ENCODE measurements at places on chromosomes 3 and 15. TPM values are rescaled to one million over a fixed set of nuclear protein-coding genes. Genes with fewer than 3 reads are reported as not detected.
A peak's percentile ranks its signal among the peaks of the same experiment; 100 is the strongest.

DNA sequence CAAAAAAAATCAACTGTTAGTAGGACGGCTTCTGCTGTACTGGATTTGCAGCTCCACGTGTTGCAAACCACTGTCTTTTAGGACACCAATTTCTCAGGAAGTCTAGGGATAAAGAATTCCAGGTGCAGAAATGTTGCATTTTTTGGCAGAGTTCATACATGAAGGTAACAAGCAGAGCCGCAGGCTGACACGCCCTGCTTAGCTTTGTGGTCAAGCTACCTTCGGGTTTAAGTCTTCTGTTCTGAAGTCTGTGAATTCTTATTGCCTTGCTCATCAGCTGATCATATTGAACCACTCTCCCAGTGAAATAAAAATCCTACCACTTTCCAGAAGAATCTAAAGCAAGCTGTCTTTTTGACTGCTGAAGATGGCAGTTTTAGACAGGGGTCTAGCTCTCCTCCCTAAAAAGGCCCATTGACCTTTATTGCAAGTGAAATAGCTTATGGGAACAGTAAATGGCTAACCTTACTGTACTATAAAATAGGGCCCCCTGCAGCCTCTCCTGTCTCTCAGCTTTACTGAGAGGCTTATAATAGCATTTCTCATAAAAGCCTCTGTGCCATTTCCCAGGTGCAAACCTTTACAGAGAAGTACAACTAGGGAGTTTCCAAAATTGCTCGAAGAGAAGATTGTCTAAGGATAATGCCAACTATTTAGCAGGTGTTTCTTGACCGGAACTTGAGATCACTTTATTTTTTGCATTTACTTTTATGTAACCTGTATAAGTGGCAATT lies 262.2 kb upstream of the IL12A start:
- peak; percentile 47 for DNase-seq
- H3K27me3 ChIP-seq, result no peaks in the 10 kb centered on the region
- H3K4me1 ChIP-seq, result peaks cover 28% of the 10 kb centered on the region
- H3K36me3 ChIP-seq, result no peaks in the 10 kb centered on the region
- H3K4me3 ChIP-seq, result no peak overlapping the region

GRCh38 chr3:52013802-52014598 lies 18.3 kb upstream of the RPL29 start:
- H3K27ac ChIP-seq, result no peak overlapping the region
- H3K4me3 ChIP-seq, result no peak overlapping the region
- no peaks in the 10 kb centered on the region for H3K36me3 ChIP-seq

GRCh38 chr15:89125088-89125826 lies 37.0 kb downstream of the ABHD2 start:
- no peak overlapping the region for H3K4me3 ChIP-seq
- H3K36me3 ChIP-seq, result no peaks in the 10 kb centered on the region
- H3K4me1 ChIP-seq, result peaks cover 5% of the 10 kb centered on the region
- DNase-seq, result no peak
- no peak overlapping the region for H3K27ac ChIP-seq

GRCh38 chr3:127446756-127447155 lies 143.8 kb downstream of the TPRA1 start:
- no peaks in the 10 kb centered on the region for H3K4me1 ChIP-seq
- no peak for DNase-seq
- H3K36me3 ChIP-seq, result no peaks in the 10 kb centered on the region
- no peak overlapping the region for H3K27ac ChIP-seq
- H3K27me3 ChIP-seq, result peaks cover 28% of the 10 kb centered on the region
- no peak overlapping the region for H3K4me3 ChIP-seq

DNA sequence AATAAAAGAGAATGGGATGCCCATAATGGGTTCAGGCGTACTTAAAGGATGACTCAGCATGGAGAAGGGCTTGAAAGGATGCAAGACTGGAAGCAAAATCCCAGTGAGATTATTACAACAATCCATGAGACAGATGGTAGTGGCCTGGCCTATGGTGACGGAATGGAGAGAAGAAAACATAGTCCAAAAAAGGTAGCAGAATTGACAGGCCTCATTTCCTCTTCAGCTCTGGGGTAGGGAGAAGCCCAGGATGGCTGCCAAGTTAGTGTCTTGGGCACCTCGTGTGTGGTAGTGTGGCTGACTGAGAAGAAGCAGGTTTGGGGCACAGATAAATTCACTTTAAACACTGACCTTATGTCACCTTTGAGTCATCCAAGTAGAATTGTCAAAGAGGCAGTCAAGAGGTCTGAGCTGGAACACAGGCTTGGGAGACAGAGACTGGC lies 18.1 kb downstream of the MB21D2 start:
- H3K27ac ChIP-seq, result peak overlapping the region; percentile 79
- H3K4me3 ChIP-seq, result no peak overlapping the region
- H3K36me3 ChIP-seq, result no peaks in the 10 kb centered on the region

DNA sequence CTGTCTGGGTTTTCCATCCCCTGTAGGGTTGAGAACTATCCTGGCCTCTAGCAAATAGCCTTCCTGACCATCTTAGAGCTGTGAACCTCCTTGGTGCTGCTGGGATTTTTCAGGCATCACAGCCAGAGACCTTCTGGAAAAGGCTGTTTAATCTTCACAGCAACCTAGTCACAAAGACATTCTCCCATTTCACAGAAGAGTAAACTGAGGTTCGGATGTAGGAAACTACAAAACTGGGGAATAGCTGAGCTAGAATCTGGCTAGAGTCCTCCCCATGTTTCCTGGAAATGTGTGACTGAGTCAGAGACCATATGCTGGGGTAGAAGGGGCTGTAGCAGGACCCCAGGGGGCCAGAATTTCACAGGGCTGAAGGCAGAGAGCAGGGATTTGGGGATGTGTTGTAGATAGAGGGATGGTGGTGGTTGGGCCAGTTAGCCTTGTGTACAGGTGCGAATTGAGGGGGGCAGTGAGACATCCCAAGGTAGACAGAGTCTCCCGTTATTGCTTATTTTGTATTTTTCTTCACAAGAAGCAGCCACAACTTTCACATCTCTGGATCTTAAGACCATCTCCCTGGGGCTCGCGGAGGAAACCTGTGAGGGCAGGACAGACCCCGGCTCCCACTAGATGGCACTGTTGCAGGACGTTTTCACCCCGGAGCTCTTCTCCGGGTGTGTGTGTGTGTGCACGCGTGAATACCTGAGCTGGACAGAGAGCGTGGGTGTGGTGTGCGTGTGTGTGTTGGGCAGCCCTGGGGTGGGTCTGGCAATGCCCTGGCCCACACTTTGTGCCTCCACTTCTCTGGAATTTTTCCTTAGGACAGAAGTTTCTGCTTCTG lies 66.9 kb upstream of the PRR23C start:
- no peak overlapping the region for H3K27ac ChIP-seq
- DNase-seq, result peak; percentile 76
- peaks cover 4% of the 10 kb centered on the region for H3K4me1 ChIP-seq

DNA sequence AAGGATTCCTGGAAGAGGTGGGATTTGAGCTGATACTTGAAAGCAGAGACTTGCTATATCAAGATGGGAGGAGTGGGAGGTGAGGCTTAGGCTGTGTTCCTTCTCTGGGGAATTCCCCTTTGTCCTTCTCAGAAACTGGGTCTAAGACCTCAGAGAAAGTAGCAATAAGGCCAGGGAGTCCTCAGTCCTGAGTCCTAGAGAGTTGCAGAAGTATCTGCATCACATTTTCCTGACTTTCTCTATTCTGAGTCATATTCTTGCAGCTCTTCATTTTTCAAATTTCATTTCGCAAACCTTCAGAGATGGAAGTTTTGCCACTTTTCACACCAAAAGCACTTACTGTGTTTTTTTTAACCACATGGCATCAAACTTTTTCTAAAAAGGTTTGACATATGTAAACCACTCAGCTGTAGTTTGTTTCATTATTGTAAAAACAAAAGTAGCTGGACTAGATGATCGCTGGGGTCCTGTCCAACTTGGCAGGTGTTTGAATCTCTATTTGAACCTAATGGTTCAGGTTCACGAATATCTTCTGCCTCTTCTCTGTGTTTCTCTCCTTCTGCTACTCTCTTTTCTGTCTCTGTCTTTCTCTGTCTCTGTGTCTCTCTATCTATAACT lies 21.3 kb downstream of the COLQ start:
- no peak overlapping the region for H3K4me3 ChIP-seq
- H3K36me3 ChIP-seq, result no peaks in the 10 kb centered on the region
- H3K27ac ChIP-seq, result peak overlapping the region; percentile 31
- H3K4me1 ChIP-seq, result peaks cover 15% of the 10 kb centered on the region
- no peaks in the 10 kb centered on the region for H3K27me3 ChIP-seq
- DNase-seq, result peak; percentile 70

GRCh38 chr3:169430707-169431404 lies 232.7 kb downstream of the MECOM start:
- no peak overlapping the region for H3K4me3 ChIP-seq
- H3K36me3 ChIP-seq, result no peaks in the 10 kb centered on the region
- no peak for DNase-seq

- no peak overlapping the region for H3K4me3 ChIP-seq
- H3K4me1 ChIP-seq, result no peaks in the 10 kb centered on the region
Measured at GRCh38 chr3:56494679-56495322, 26.5 kb upstream of the ERC2 start.

GHSR gene
- total RNA-seq, result not detected

GRCh38 chr15:99486371-99487336 lies 79.1 kb upstream of the MEF2A start:
- peak overlapping the region; percentile 55 for H3K27ac ChIP-seq
- H3K36me3 ChIP-seq, result no peaks in the 10 kb centered on the region
- peaks cover 13% of the 10 kb centered on the region for H3K4me1 ChIP-seq
- peak overlapping the region; percentile 61 for H3K4me3 ChIP-seq

- peak overlapping the region; percentile 97 for H3K27ac ChIP-seq
- H3K27me3 ChIP-seq, result no peaks in the 10 kb centered on the region
- H3K36me3 ChIP-seq, result no peaks in the 10 kb centered on the region
Measured at GRCh38 chr15:32843219-32843815, 125.5 kb downstream of the GREM1 start.

DNA sequence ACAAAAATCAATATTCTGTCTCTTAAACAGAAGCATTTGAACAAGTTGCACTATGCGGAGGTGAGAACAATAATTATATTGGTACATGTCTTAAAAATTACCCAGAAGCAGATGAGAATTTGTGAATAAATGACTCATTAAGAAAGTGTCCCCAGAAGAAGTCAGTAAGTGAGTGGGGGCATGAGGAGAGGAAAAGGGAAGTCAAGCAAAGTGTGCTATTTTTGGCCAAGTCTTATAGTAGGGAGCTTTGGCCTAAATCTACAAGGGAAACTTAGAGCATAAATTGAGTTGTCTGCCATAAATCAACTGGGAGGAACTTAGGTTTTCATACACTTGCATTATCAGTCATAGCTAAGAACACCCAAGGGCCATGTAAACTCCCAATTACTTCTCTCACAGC lies 86.9 kb upstream of the SATB1 start:
- no peaks in the 10 kb centered on the region for H3K27me3 ChIP-seq
- H3K4me1 ChIP-seq, result no peaks in the 10 kb centered on the region
- H3K4me3 ChIP-seq, result no peak overlapping the region
- no peak overlapping the region for H3K27ac ChIP-seq
- no peak for DNase-seq

GRCh38 chr3:47007482-47008233 lies 28.2 kb downstream of the NBEAL2 start:
- H3K4me1 ChIP-seq, result no peaks in the 10 kb centered on the region
- no peaks in the 10 kb centered on the region for H3K36me3 ChIP-seq
- H3K4me3 ChIP-seq, result no peak overlapping the region

- peaks cover 5% of the 10 kb centered on the region for H3K27me3 ChIP-seq
- H3K27ac ChIP-seq, result no peak overlapping the region
Measured at GRCh38 chr3:196636369-196637349, 2.8 kb upstream of the NRROS start.

DUOX1 gene
- total RNA-seq, result 0.32 TPM

DNA sequence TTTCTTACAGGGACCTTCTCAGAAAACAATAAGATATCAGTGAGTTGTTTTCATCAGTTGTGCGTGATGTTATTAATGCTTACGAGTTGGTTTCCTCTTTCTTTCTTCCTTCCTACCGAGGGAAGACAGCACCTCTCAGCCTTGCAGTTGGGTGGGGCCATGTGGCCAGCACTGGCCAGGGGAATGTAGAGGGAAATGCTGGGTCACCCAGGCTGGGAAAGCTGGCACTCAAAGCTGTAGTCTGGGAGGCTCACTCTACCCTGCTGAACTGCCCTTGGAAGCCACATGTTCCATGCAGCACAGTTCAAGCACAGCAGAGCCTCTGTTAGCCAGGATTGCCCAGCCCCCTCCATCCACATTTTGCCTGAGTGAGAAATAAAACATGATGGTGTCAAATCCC lies 10.1 kb upstream of the CHCHD6 start:
- H3K36me3 ChIP-seq, result no peaks in the 10 kb centered on the region
- H3K27ac ChIP-seq, result no peak overlapping the region
- H3K4me3 ChIP-seq, result no peak overlapping the region

DNA sequence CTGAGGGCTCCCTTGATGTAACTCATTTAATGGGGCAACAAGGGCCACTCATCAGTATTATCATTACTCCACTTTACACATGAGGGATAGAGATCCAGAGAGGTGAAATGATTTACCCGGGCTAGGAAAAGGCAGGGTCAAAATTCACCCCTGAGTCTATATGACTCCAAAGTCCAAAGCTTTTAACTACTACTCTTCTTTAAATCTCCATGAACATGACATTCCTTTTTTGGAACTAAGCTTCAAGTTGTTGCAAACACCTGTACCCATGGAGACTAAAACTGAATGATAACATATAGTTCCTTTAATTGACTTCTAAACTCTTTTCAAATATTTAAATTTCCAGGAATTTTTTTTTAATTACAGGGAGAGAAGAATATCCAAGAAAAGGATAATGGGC lies 292.9 kb upstream of the GADL1 start:
- no peak overlapping the region for H3K4me3 ChIP-seq
- no peak for DNase-seq
- no peaks in the 10 kb centered on the region for H3K27me3 ChIP-seq
- H3K27ac ChIP-seq, result no peak overlapping the region
- H3K4me1 ChIP-seq, result no peaks in the 10 kb centered on the region

- no peak for DNase-seq
- H3K27ac ChIP-seq, result no peak overlapping the region
- H3K4me1 ChIP-seq, result no peaks in the 10 kb centered on the region
- H3K27me3 ChIP-seq, result peaks cover 20% of the 10 kb centered on the region
- H3K4me3 ChIP-seq, result no peak overlapping the region
Measured at GRCh38 chr3:45283471-45283870, 57.4 kb upstream of the TMEM158 start.

GRCh38 chr3:147428754-147429153 lies 19.6 kb downstream of the ZIC1 start:
- no peak for DNase-seq
- H3K27ac ChIP-seq, result no peak overlapping the region
- peaks cover 8% of the 10 kb centered on the region for H3K4me1 ChIP-seq
- no peaks in the 10 kb centered on the region for H3K27me3 ChIP-seq

GRCh38 chr3:48130321-48130904 lies 57.8 kb downstream of the CDC25A start:
- peak overlapping the region; percentile 66 for H3K27ac ChIP-seq
- no peaks in the 10 kb centered on the region for H3K27me3 ChIP-seq
- H3K4me1 ChIP-seq, result peaks cover 20% of the 10 kb centered on the region

- no peaks in the 10 kb centered on the region for H3K27me3 ChIP-seq
- no peak for DNase-seq
- no peak overlapping the region for H3K4me3 ChIP-seq
- no peaks in the 10 kb centered on the region for H3K4me1 ChIP-seq
- no peaks in the 10 kb centered on the region for H3K36me3 ChIP-seq
Measured at GRCh38 chr15:60531801-60532200, 52.9 kb upstream of the ICE2 start.

GOLGA8Q gene
- total RNA-seq, result not detected

GRCh38 chr3:90128391-90128790 lies 1021.0 kb downstream of the EPHA3 start:
- DNase-seq, result no peak
- H3K4me3 ChIP-seq, result no peak overlapping the region
- no peaks in the 10 kb centered on the region for H3K36me3 ChIP-seq
- no peaks in the 10 kb centered on the region for H3K4me1 ChIP-seq
- no peak overlapping the region for H3K27ac ChIP-seq
- no peaks in the 10 kb centered on the region for H3K27me3 ChIP-seq

All from GM23248 (cell line).